ENCODE measurements at places on chromosomes 16 and 17. TPM values are rescaled to one million over a fixed set of nuclear protein-coding genes. Genes with fewer than 3 reads are reported as not detected.

DNA sequence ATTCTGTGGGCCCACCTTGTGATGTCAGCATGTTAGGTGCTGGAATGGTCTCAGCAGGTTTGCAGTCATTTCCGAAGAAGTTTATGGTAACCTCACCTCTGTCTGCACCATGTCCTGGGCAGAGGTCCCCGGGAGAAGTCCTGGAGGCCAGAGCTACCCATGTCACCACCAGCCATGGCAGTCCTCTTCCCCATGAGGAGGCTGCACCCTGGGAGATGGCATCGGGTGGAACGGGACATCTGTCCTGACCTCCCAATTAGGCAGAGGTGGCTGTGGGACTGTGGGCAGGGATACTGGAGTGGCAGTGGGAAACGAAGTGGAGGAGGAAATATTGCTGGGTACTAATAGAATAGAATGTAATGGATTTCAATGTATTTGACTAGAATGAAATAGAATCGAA, 511.8 kb upstream of the WSB1 start:
- peak; percentile 5 for DNase-seq

- DNase-seq = peak; percentile 68
These were observed 10.3 kb upstream of the GINS2 start for GRCh38 chr16:85698935-85699558.

GRCh38 chr17:80965606-80966005, 26.0 kb upstream of the CHMP6 start:
- DNase-seq = no peak

GRCh38 chr16:35731341-35732040, 2272.1 kb downstream of the TP53TG3F start:
- DNase-seq = no peak

GRCh38 chr17:43359469-43360110, 39.2 kb upstream of the ARL4D start:
- no peak for DNase-seq

- peak; percentile 38 for DNase-seq
These were observed 18.5 kb downstream of the DEXI start for GRCh38 chr16:10923650-10924214.

DNA sequence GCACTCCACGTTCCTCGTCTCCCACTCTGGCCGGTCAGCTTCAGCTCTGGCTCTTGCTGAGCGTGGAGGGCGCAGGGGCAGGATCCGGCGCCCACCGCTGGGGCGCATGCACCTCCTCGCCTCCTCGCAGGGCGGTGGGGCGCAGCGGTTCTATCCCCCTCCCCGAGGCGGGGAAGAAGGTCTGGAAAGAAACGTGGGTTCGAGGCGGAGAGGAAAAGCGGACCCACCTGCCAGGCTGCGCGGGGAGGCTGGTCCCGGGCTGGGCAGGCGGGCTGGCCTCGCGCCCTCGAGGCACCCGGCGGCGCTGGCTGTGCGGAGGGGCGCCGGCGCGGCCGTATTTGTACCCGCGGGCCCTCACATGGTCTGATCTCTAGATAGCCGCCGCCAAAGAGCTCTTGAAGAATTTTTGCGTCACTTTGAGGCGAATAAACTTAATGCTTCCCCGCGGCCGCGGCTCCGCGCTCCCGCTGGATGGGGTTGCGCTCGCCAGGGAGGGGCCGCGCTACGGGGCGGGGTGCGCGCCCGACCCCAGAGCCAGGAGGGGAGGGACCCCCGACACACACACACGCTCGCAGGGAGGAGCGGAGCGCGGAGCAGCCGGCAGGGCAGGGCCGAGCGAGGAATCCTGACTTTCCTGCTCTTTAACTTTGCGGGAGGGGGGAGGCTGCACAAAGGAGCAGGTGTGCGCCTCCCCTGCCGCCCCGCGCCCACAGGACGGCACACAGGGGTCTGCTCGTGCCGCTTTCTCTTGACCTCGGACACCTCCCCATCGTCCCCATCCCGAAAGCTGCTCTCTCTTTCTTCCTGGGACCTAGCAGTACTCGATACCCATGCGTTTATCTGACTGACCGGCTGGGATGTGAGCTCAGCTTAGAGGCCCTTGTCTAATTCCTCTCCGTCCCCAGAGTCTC, at the start of gene SLC6A4:
Gene SLC6A4, minus strand, starts transcription at position 312 of the 911 bp plus-strand sequence. CDS start 13,739 bp downstream, outside the sequence.
- no peak for DNase-seq

Gene CIAO2B
- 82.1 TPM for polyA plus RNA-seq

Gene GSDMA
- 0.24 TPM for polyA plus RNA-seq

Gene SP6
- polyA plus RNA-seq = 1.4 TPM

Gene CEP112
- 4.4 TPM for polyA plus RNA-seq

Gene CRYM
- 4.0 TPM for polyA plus RNA-seq

Data from large intestine (tissue), 12 donors.